ENCODE measurements at places on chromosomes 12 and 14. TPM values are rescaled to one million over a fixed set of nuclear protein-coding genes. Genes with fewer than 3 reads are reported as not detected.

DNA sequence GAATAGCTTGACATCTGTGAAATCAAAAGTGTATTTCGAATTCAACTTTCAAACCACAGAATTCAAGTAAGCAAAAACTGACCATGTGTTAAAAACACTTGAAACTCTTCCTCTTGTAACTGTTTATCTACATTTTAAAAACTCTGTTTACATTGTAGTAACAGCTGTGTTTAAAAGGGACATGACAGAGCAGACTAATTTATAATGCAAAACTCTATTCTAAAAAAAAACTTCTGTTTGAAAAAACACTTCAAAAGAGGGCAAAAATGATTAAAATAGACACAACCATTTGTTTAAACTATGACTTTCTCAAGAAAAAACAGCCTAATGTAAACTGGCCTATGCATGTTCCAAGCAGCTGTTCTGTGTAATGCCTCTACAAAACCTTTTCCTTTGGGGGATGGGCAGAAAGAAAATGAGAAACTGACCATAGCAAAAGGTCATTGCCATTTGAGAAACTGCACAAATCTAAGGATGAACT is 149.1 kb upstream of the HMGA2 start:
- DNase-seq: no peak

DNA sequence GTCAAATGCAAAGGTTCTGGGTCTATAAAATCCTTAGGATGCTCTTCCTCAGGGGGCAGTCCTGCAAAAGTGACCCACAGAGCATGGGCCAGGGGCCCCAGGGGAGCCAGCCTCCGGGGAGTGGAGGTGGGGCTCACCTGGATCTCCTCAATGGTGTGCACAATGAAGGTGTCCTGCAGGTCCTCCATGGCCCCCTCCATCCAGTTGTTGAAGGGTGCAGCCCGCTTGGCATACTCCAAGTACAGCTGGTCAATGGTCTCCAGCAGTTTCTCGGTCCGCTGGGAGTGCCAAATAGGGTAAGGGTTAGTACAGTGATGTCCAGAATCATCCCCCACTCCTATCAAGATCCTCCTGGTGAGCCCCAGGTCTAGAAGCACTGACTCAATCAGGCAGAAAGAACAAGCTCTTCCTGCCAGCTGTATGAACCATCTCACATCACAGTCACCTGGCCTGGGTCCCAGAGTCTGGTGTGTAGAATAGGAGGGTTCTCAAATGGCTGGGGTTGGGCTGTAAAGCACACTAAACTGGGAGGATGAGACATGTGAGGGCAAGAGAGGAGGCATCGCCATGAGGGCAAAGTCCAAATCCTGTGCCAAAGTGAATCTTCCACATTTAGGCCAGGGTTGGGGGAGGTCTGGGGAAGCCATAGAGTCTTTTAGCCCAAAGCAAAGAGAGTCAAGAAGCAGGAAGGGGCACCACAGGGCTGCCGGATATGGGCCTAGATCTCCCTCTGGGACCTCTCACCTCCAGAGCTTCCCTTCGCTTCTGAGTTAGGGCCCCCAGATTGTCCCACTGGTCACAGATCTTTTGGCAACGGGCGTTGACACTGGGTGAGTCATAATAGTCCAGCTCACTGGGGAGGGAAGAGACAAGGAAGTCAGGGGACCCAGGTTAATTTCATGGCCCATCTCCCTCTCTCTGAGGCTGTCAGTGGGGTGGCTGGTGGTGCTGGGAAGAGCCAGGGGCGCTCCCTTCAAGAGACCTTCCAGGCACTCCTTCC is 91.5 kb upstream of the ZFP36L1 start:
- DNase-seq: peak; percentile 36

- no peak for DNase-seq
These were observed 16.4 kb downstream of the FAM234B start for GRCh38 chr12:13060581-13060980.

- no peak for DNase-seq
These were observed 39.7 kb upstream of the VRK1 start for GRCh38 chr14:96757456-96757855.

DNA sequence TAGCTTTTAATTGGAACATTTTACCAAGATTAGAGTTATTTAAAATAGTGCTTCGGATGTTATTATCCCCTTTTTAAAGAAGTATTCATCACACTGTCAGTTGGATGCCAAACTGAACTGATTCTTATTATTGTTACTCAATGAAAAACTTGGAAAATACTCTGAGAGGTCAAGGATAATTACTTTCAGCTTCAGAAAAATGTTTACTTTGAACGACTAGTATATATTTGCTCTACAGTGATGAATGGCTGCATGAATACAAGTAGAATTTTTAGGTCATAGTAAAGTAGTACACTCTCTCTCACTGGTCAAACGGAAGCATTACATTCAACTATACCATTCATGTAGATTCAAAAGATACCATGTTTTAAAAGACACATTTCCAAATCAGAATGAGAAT is 269.2 kb downstream of the CCDC91 start:
- DNase-seq: no peak

DNA sequence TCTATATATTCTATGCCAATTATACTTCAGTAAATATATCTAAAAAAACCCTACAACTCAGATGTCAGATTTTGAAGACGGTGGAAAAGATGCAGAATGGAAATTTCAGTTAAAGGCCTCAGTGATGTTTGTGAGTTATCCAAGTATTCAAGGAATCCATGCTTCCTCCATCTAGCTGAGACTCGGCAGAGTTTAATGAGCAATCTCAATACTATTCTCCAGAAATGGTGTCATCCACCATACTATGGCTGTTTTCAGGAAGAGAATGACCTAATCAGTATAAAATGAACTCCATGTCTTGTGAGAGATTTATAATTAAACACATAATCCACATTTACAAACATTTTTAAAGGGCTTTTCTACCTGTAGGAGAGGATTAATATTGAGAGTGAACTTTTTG is 66.0 kb downstream of the KLHL28 start:
- no peak for DNase-seq

- DNase-seq: no peak
These were observed 213.2 kb upstream of the DIO3 start for GRCh38 chr14:101347893-101348777.

DNA sequence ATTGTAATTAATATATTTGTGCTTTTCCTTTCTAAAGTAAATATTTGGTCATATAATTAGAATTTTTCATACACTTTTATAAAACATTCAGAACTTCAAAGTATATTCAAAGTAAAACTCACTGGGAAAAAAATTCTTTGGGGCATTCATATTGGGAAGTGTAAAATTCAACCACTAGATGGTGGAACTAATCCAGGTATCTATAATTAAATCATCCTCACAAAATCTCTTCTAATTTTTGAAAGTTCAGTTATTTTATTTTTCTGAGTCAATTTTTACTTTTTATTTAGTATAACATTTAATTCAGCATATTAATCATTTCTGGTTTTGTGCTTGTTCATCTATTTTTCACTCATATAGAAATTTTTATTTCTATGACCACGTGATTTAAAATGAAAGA is 81.0 kb downstream of the NTS start:
- DNase-seq: no peak

DNA sequence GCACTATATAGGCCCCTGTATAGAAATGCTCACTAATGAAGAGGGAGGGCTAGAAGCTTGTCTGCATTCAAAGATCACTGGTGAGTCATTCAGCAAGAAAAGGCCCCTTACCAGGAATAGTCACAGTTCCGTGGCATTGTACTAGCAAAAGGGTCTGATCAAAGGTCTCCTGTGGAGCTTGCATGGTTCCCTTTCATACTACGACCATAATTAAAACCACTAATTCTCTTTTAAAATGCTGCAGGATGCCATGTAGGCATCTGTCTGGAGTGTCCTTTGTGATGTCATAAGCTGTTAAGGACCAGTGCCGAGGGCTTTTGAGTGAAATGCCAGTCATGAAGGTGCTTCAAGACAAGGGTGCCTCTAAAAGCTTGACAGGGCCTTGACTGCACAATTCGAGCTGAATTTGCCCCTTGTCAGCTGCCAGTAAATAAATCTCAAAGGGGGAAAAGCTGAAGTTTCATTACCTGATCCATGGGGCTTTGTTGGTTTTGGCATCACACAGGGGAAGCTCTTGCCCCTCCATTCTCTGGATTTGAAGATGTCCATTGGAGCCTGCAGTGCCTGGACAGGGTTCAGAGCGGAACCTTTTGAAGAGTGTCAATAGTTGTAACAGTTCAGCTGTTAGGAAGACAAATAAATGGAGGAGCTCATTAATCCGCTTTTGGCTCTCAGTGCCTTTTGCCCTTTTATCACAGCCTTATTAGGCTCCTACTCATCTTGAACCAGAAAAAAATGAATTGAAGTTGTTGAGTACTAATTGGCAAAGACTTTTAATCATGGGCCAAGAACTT is 69.1 kb downstream of the TMEM260 start:
- no peak for DNase-seq

DNA sequence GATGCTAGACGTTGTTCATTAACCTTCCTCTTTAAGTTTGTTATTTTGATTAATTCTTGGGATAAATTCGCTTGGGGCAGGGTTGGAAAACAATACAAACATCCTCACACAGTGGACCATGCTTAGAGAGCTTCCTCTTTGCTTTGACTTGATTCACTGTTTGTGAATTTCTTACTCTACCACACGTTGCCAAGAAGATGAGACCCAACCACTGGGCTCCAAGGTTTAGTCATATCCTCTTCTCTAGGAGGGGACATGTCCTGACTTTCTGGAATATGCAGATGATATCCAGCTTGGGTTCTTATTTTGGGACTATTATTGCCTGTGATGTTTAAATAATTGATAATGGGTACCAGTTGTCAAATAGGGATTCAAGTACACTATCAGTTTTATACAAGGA is 428.2 kb downstream of the ATP23 start:
- DNase-seq: no peak

- DNase-seq: no peak
These were observed 17.0 kb downstream of the EEA1 start for GRCh38 chr12:92912052-92912451.

DNA sequence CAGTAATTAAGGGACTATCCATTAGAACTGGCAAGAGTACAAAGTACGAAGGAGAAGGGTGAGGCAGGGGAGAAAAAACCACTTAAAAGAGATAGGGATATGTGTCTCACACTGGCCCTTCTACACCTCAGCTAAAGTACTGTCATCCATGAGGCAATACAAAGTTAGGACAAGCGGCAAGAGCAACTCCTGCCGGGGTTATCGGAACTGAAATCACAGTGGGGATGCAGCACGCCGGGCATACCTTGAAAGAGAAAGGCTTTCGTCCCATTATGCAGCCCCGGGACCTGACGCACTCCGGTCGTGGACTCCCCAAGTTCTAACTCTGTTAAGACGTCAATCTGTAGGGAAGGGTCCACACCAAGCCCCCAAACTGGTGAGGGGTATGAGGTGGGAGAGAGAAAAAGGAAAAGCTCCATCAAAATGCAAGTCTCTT is 1.1 kb downstream of the NELL2 start:
- no peak for DNase-seq

DNA sequence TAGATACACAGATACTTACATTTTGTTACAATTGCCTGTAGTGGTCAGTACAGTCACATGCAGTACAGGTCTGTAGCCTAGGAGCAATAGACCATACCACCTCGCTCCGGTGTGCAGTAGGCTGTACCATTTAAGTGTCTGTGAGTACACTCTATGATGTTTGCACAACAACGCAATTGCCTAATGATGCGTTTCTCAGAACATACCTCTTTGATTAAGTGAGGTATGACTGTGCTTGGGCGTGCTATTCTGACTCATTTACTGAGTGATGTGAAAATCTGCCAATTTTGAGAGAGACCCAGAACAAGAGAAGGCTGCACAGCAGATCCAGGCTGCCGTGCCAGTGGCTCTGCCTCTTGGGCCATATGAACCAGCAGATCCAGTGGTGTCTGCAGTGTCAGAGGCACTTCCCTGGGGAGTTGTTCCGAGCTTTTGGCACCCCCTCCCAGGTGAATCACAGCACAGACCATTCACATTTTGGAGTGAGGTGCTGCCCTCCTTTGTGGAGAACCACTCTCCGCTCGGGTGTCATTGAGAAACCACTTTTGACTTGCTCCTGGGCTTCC is 20.4 kb downstream of the DLK1 start:
- DNase-seq: no peak

- no peak for DNase-seq
These were observed 119.5 kb downstream of the PAH start for GRCh38 chr12:102797528-102797927.

- no peak for DNase-seq
These were observed 36.7 kb upstream of the RIMBP2 start for GRCh38 chr12:130752692-130753230.

The TIMELESS gene
- 2.7 TPM for polyA plus RNA-seq

The TAS2R50 gene
- polyA plus RNA-seq: not detected

The B3GNT4 gene
- 0.70 TPM for polyA plus RNA-seq

The MSRB3 gene
- polyA plus RNA-seq: 44.7 TPM

The A2M gene
- polyA plus RNA-seq: 194 TPM

The LRTM2 gene
- not detected for polyA plus RNA-seq

The CD27 gene
- polyA plus RNA-seq: 0.28 TPM

The NKX2-1 gene
- not detected for polyA plus RNA-seq

The NR2C1 gene
- polyA plus RNA-seq: 11.3 TPM

Measured in heart right ventricle (tissue), 16 donors.